Activated CD8-positive, alpha-beta T cell treated with anti-CD3 and anti-CD28 coated beads, Interleukin-2, amount 10 ng/mL, durations not matched to agents 7 days and 5 days (primary cell): ENCODE measurements at places on chromosomes 1 and 21. TPM values are rescaled to one million over a fixed set of nuclear protein-coding genes. Genes with fewer than 3 reads are reported as not detected.

DNA sequence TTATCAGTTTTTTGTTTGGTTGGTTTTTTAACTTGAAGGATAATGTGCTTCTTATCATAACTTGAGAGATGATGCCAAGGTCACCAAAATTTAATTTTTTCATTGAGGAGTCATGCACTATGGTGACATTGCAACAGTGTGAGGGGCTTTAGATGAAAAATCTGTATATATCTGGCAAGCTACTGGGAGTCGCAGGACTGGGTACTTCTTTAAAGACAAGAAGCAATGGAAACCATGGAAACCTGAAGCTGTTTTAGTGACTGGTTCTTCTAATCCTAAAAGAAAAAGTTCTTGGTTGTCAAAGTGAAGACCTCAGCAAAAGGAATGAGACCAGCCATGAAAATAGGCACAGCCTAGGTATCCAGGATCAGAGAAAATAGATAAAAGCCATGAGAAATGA is 31.1 kb downstream of the ZC3H11B start:
- H3K36me3 ChIP-seq, result no peaks in the 10 kb centered on the region
- no peaks in the 10 kb centered on the region for H3K4me1 ChIP-seq
- H3K27ac ChIP-seq, result no peak overlapping the region
- no peak overlapping the region for H3K4me3 ChIP-seq

GRCh38 chr1:245683676-245684075 is 528.9 kb downstream of the KIF26B start:
- no peak for DNase-seq
- no peaks in the 10 kb centered on the region for H3K4me1 ChIP-seq
- H3K27ac ChIP-seq, result no peak overlapping the region
- no peak overlapping the region for H3K4me3 ChIP-seq
- H3K27me3 ChIP-seq, result no peaks in the 10 kb centered on the region
- no peaks in the 10 kb centered on the region for H3K36me3 ChIP-seq

The ZCCHC17 gene
- total RNA-seq, result 25.9 TPM

- no peak overlapping the region for H3K4me3 ChIP-seq
- H3K36me3 ChIP-seq, result peaks cover 17% of the 10 kb centered on the region
- H3K27me3 ChIP-seq, result no peaks in the 10 kb centered on the region
- H3K4me1 ChIP-seq, result peaks cover 44% of the 10 kb centered on the region
- no peak for DNase-seq
Observed at GRCh38 chr1:8382051-8382505, 64.2 kb downstream of the SLC45A1 start.

GRCh38 chr1:57162607-57163261 is 196.9 kb upstream of the C8B start:
- H3K27me3 ChIP-seq, result no peaks in the 10 kb centered on the region
- H3K4me3 ChIP-seq, result no peak overlapping the region
- no peak overlapping the region for H3K27ac ChIP-seq
- no peaks in the 10 kb centered on the region for H3K4me1 ChIP-seq

The SPRR5 gene
- not detected for total RNA-seq

- peak overlapping the region; percentile 83 for H3K27ac ChIP-seq
- H3K4me1 ChIP-seq, result peaks cover 80% of the 10 kb centered on the region
Observed at GRCh38 chr1:24931146-24931467, 1.0 kb upstream of the RUNX3 start.

- H3K27ac ChIP-seq, result no peak overlapping the region
- H3K27me3 ChIP-seq, result peaks cover 35% of the 10 kb centered on the region
- H3K36me3 ChIP-seq, result no peaks in the 10 kb centered on the region
- peaks cover 11% of the 10 kb centered on the region for H3K4me1 ChIP-seq
- no peak for DNase-seq
Observed at GRCh38 chr1:156612666-156613065, 6.5 kb upstream of the HAPLN2 start.

GRCh38 chr1:40774266-40774998 is 9.2 kb upstream of the KCNQ4 start:
- peaks cover 26% of the 10 kb centered on the region for H3K4me1 ChIP-seq
- H3K4me3 ChIP-seq, result no peak overlapping the region
- no peaks in the 10 kb centered on the region for H3K27me3 ChIP-seq

DNA sequence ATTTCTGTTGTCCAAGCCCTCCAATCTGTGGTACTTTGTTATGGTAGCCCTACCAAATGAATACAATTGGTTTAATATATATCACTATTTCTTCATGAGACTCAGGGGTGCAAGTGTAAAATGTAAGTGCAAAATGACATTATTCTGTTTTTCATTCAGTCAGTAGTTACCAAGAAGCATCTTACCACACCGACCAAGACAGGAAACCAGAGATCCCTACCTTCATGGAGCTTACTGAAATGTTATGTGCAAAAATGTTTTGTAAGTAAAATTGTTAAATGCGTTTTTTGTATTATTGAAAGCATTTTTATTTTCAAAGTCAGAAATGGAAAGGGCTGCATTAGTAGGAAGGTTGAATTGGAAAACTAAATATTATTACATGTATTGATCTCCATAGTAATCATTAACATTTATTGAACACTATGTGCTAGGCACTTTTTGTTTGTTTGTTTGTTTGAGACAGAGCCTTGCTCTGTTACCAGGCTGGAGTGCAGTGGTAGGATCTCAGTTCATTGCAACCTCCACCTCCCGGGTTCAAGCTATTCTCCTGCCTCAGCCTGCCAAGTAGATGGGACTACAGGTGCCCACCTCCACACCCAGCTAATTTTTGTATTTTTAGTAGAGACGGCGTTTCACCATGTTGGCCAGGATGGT is 166.8 kb downstream of the PTPRC start:
- H3K4me3 ChIP-seq, result no peak overlapping the region
- H3K4me1 ChIP-seq, result peaks cover 3% of the 10 kb centered on the region
- H3K36me3 ChIP-seq, result peaks cover 6% of the 10 kb centered on the region

DNA sequence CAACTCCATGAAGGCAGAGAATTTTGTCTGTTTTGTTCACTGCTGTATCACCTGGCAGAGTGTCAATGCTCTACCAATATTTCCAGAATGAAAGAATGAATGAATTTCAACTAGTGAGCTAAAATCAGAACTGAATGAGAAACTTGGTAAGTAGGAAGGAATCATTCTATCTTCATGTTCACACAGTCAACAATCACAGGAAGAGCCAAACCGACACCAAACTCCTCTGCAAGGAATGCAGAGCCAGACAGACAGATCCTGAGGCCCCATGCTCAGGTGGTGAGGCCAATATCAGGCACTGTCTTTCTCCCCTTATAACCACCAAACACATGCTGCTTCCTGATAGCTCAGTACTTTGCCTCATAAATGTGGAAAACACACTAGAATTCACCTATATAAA is 139.1 kb downstream of the SLC45A1 start:
- no peak overlapping the region for H3K4me3 ChIP-seq
- no peaks in the 10 kb centered on the region for H3K27me3 ChIP-seq

The TCEANC2 gene
- total RNA-seq, result 11.6 TPM

DNA sequence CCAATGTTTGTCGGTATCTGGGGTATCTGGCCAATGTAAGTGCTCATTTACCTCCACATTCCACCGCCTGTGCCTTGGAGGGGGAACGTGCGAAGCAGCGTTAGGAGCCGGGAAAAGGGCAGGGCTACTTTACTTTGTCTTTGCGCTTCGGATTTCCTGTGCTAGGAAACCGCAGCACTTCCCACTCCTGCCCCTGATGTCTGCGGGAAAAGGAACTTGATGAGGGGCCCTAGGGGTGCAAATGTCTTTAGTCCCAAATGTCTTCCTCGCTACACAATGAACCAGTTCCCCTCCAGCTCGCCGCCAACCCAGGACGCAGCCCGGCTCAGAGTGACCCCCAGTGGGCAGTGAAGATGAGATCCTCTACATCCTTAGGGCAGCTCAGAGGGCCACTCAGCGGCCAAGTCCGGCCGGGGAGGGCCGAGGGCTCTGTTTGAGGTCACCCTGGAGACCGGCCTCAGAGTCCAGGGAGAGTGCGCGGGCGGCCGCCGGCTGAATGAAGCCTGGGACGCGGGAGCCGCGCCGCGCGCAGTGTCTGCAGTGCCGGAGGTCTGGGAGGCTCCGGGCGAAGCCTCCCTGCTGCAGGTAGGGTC is at the start of gene DYNLT5:
Gene DYNLT5 (plus strand): TSS at position 460 of the 593 bp plus-strand sequence. CDS start 2,200 bp downstream, outside the sequence.
- peaks cover 13% of the 10 kb centered on the region for H3K4me1 ChIP-seq
- H3K27me3 ChIP-seq, result peaks cover 40% of the 10 kb centered on the region
- H3K27ac ChIP-seq, result no peak within 1 kb of the TSS
- DNase-seq, result no peak

GRCh38 chr1:86811142-86811924 is 102.6 kb downstream of the SELENOF start:
- no peak overlapping the region for H3K27ac ChIP-seq
- no peak for DNase-seq
- no peaks in the 10 kb centered on the region for H3K36me3 ChIP-seq
- H3K4me3 ChIP-seq, result no peak overlapping the region
- H3K4me1 ChIP-seq, result no peaks in the 10 kb centered on the region

DNA sequence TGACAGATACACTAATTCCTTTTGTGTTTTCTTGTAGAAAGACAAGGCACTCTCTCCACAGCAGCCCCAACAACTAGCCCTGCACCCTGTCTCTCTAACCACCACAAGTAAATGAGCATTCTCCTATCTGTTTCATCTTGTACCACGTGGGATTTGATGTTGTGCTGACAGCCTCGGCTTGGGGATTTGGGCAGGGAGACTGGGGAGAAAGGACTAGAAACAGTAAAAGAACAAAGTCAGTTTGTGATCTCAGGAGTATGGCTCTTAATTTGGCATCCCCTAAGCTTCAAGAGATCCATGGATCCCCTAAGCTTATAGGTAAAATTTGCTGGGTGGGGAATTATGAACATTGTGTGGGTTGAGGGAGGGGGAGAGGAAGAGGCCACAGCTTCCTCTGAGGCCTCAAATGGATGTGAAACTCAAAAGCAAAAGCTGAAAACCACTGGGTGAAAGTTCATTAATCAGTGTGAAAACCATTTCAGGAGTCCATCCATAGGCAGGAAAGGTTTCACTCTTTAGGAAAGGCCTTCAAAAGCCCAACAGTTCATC is 3.1 kb downstream of the C1orf162 start:
- no peaks in the 10 kb centered on the region for H3K27me3 ChIP-seq
- H3K4me3 ChIP-seq, result peak overlapping the region; percentile 82
- H3K27ac ChIP-seq, result peak overlapping the region; percentile 97
- H3K36me3 ChIP-seq, result peaks cover 46% of the 10 kb centered on the region

GRCh38 chr1:24901791-24902470 is 28.1 kb downstream of the RUNX3 start:
- DNase-seq, result peak; percentile 20
- H3K4me1 ChIP-seq, result peaks cover 22% of the 10 kb centered on the region
- peaks cover 72% of the 10 kb centered on the region for H3K36me3 ChIP-seq
- H3K4me3 ChIP-seq, result no peak overlapping the region
- H3K27me3 ChIP-seq, result no peaks in the 10 kb centered on the region
- H3K27ac ChIP-seq, result no peak overlapping the region

GRCh38 chr1:103058391-103058790 is 49.9 kb downstream of the COL11A1 start:
- no peaks in the 10 kb centered on the region for H3K36me3 ChIP-seq
- no peaks in the 10 kb centered on the region for H3K4me1 ChIP-seq
- no peaks in the 10 kb centered on the region for H3K27me3 ChIP-seq
- no peak overlapping the region for H3K4me3 ChIP-seq
- H3K27ac ChIP-seq, result no peak overlapping the region

- peaks cover 12% of the 10 kb centered on the region for H3K27me3 ChIP-seq
- no peaks in the 10 kb centered on the region for H3K36me3 ChIP-seq
- DNase-seq, result no peak
- no peak overlapping the region for H3K4me3 ChIP-seq
Observed at GRCh38 chr1:114008480-114008941, 29.2 kb downstream of the OLFML3 start.

GRCh38 chr1:113279776-113280391 is 110.4 kb upstream of the MAGI3 start:
- H3K36me3 ChIP-seq, result no peaks in the 10 kb centered on the region
- H3K4me3 ChIP-seq, result no peak overlapping the region

The HAO2 gene
- total RNA-seq, result not detected
